Neural crest cell (in vitro differentiated cells): ENCODE measurements at places on chromosomes 5 and 9. TPM values are rescaled to one million over a fixed set of nuclear protein-coding genes. Genes with fewer than 3 reads are reported as not detected.

The NUTM2G gene
- not detected in 2 replicates for total RNA-seq

The PSAT1 gene
- total RNA-seq: 164 and 166 TPM in 2 replicates

The ENTREP1 gene
- total RNA-seq: 0.36 and 0.44 TPM in 2 replicates

The UBE2B gene
- 52.3 and 76.4 TPM in 2 replicates for total RNA-seq

The FAM114A2 gene
- total RNA-seq: 23.5 and 32.4 TPM in 2 replicates

The CARTPT gene
- not detected in 2 replicates for total RNA-seq

The BARX1 gene
- total RNA-seq: 0.23 TPM in 1 of 2 replicates, not detected in the other

The CCNB1 gene
- total RNA-seq: 252 and 262 TPM in 2 replicates

The KCTD16 gene
- total RNA-seq: 0.37 and 0.52 TPM in 2 replicates

The ABCA1 gene
- 6.5 and 6.8 TPM in 2 replicates for total RNA-seq

The SPATA31E1 gene
- total RNA-seq: 0.16 and 0.21 TPM in 2 replicates

The KIAA1958 gene
- 44.7 and 46.7 TPM in 2 replicates for total RNA-seq

The GAS1 gene
- 23.3 and 24.6 TPM in 2 replicates for total RNA-seq

The PRR7 gene
- 16.1 and 19.0 TPM in 2 replicates for total RNA-seq

The HAVCR2 gene
- 0.19 and 0.55 TPM in 2 replicates for total RNA-seq

The TAF11L5 gene
- total RNA-seq: not detected in 2 replicates

The FOXD4 gene
- total RNA-seq: 0.36 and 0.77 TPM in 2 replicates

The FNIP1 gene
- 20.6 and 24.9 TPM in 2 replicates for total RNA-seq

The MOB3B gene
- total RNA-seq: 20.5 and 21.8 TPM in 2 replicates

The PAEP gene
- total RNA-seq: not detected in 2 replicates

The ARL14EPL gene
- total RNA-seq: not detected in 2 replicates

The LRRC19 gene
- total RNA-seq: not detected in 2 replicates

The PCDHB14 gene
- total RNA-seq: 5.5 TPM in 2 replicates

The PARP8 gene
- total RNA-seq: 31.0 and 39.7 TPM in 2 replicates

The TMC1 gene
- 0.33 and 0.36 TPM in 2 replicates for total RNA-seq

The LCN6 gene
- not detected in 2 replicates for total RNA-seq

The GLT6D1 gene
- total RNA-seq: not detected in 2 replicates

The SLCO6A1 gene
- 3.9 and 4.4 TPM in 2 replicates for total RNA-seq

The FCN2 gene
- total RNA-seq: not detected in 2 replicates

The SPACA9 gene
- 3.6 and 4.1 TPM in 2 replicates for total RNA-seq

The CFAP77 gene
- 0.23 and 0.27 TPM in 2 replicates for total RNA-seq

The PKN3 gene
- 28.0 and 30.0 TPM in 2 replicates for total RNA-seq

The SHOC1 gene
- not detected in 2 replicates for total RNA-seq

The FRMPD1 gene
- total RNA-seq: 0.11 and 0.19 TPM in 2 replicates

The ZNF366 gene
- total RNA-seq: not detected in 2 replicates

The ZFP37 gene
- total RNA-seq: 8.4 and 8.6 TPM in 2 replicates

The ACTBL2 gene
- not detected in 2 replicates for total RNA-seq

The FOXI1 gene
- total RNA-seq: not detected in 2 replicates

The OLFML2A gene
- 0.09 and 0.14 TPM in 2 replicates for total RNA-seq

The PIK3R1 gene
- 59.9 and 68.3 TPM in 2 replicates for total RNA-seq

The PCDHB2 gene
- total RNA-seq: 52.6 and 57.8 TPM in 2 replicates

The PDE6A gene
- not detected in 2 replicates for total RNA-seq

The CNTNAP3 gene
- total RNA-seq: 5.4 and 6.0 TPM in 2 replicates
